ENCODE measurements at places on chromosomes 2 and 18.
A peak's percentile ranks its signal among the peaks of the same experiment; 100 is the strongest.

DNA sequence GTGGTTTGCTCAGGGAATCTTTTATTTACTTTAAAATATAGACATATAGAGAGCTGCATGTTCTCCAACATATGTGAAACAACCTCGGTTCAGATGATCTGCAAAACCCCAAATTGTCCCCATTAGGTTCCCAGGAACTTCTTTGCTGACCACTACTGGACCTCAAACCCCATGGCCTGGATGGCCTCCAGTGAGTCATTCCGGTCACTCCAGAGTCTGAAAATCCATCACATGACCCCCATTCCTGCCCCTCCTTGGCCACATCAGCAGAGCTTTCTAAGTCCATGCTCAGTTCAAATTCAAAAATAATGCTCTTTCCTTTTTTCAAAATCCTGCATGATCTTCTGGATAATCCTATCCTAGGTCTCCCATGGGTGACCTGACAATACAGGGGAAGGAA lies 271.0 kb downstream of the TNS1 start:
- DNase-seq: no peak

DNA sequence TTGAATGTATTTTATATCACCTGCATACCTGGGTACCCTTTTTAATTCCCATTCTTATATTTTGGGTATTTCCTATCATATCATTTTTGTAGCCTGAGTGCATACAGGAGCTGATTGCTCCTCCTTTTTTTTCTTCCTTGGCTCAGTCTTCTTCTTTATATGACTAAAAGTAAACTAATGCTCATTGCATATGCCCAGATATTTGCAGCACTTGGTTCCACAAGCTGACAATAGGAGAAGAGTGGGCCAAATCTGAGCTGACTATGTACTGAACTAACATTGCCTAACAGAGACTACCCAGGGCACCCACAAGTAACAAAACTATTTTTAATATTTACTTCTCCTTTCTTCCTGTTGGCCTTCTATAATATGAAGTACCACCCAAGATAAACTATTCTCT lies 131.7 kb upstream of the SPOPL start:
- no peak for DNase-seq

DNA sequence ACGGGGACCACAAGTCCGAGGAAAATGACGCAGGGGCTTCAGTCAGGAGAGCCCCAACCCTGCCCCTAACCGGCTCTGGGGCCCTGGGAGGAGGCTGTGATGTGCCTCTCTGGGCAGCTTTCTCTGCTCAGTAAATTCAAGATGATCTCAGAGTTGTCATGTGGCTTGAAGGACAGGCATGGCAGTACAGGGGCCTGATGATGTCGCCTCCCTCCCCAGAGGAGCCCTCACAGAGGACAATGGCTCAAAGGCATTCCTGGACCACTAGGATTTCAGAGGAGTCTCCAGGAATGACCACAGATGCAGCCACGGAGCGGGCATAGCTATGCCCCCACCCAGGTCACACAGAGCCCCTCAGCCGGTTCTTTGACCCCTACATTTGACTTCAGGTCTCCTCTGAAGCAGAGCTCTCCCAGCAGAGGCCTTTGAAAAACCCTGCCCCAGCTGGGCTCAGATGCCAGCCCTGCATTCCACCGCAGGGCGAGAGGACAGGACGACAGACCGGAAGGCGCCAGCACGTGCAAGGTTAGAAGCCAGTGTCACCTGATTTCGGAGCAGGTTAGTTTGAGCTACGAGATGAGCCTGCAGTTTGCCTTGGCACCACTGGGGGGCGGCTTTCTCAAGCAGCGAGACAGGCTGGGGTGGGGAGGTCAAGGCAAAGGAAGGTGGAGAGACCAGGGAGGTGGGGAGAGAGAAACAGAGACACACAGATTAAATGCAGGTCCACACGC lies 39.2 kb downstream of the BIN1 start:
- peak; percentile 73 for DNase-seq

DNA sequence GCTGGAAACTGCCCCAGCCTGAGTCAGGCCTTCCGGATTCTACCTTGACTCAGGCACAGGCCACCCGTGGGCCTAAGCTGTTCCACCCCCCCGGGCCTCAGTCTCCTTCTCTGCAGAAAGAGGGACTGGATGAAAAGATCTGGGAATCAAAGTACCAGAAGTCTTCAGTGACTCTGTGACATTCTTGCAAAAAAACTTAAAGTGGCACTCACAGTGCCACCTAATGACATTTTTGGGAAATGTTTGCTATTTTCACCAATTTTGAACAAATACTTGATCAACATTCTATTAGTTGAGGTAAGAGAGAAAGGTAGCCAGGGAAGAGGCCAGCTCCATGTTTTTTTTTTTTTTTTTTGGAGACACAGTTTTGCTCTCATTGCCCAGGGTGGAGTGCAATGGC lies 48.3 kb upstream of the ACAA2 start:
- no peak for DNase-seq

DNA sequence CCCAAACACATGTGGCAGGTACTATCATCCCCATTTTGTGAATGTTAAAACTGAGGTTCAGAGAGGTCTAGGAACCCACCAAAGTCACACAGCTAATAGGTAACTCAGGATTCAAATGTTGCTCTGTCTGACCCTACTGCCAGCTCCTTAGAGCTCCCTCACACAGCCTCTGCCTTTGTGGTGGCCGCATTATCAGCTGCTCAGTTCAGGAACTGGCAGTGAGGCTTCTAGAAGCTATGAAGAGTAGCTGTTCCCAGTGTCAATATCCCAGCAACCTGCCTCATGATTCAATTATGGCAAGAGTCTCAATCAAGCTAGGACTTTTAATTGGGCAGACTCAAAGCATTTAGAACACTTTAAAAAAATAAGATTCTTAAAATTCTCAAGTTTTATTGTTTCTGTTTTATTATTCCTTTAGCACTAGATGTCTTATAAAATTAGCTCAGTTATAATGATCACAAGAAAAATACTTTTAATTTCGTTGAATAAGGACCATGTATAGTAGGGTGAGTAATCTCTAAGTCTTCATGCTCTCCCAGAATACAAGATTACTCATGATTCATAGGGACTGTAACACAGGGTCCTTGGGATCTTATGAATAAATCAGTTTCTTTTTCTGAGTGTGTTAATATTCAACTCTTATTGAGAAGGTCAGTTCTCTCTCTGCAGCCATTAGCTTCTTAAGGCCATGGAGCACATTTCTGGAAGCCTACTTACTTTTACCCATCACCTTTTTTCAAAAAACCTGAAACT lies 342.7 kb downstream of the RND3 start:
- DNase-seq: no peak

DNA sequence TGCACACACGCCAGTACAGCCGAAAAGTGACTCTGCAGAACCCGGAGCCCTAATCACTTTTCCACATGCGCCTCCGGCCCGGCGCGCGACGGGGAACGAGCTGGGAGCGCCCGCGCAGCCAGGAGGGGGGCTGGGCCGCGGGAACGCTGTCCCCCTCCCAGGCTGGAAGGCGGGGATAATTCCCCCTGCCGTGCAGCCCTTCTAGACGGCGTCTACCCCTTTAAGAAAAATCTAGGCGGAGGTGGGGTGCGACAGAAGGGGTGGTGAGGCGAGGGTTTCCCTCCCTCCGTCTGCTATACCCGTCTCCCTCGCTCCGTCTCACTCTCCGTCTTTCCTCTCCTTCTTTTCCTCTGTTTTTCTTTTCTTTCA lies 2.4 kb downstream of the CYP26B1 start:
- no peak for DNase-seq

GRCh38 chr2:149926149-149926548 lies 338.6 kb upstream of the MMADHC start:
- DNase-seq: no peak

- DNase-seq: no peak
These were observed 245.8 kb downstream of the EIPR1 start for GRCh38 chr2:3131636-3132326.

Data from CD4-positive, alpha-beta T cell treated with Interleukin-6 at 100 ng/mL for 8 hours (primary cell).